ACHN (cell line): ENCODE measurements at places on chromosomes 11 and 22.
A peak's percentile ranks its signal among the peaks of the same experiment; 100 is the strongest.

DNA sequence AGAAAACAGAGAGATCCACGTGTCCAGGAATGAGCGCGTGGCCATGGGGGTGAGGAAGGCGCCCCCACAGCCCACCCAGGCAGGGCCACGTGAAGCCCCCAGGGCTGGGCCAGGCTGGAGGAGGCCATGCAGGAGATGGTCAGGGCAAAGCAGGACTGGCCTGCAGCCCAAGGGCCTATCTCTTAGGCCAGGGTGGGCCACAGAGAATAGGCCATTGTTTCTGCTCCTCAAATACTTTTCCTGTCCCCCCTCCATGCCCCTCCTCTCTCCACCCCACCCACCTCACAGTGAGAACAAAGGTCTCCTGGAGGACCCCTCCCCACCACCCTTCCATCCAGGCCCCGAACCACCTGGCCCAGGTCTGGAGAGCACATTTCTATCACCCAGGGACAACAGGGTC is 8.3 kb upstream of the CDC42EP1 start:
- DNase-seq = no peak

GRCh38 chr11:28504555-28505110 is 396.4 kb downstream of the METTL15 start:
- DNase-seq = no peak

- no peak for DNase-seq
Observed at GRCh38 chr11:120501976-120502755, 9.4 kb upstream of the GRIK4 start.

DNA sequence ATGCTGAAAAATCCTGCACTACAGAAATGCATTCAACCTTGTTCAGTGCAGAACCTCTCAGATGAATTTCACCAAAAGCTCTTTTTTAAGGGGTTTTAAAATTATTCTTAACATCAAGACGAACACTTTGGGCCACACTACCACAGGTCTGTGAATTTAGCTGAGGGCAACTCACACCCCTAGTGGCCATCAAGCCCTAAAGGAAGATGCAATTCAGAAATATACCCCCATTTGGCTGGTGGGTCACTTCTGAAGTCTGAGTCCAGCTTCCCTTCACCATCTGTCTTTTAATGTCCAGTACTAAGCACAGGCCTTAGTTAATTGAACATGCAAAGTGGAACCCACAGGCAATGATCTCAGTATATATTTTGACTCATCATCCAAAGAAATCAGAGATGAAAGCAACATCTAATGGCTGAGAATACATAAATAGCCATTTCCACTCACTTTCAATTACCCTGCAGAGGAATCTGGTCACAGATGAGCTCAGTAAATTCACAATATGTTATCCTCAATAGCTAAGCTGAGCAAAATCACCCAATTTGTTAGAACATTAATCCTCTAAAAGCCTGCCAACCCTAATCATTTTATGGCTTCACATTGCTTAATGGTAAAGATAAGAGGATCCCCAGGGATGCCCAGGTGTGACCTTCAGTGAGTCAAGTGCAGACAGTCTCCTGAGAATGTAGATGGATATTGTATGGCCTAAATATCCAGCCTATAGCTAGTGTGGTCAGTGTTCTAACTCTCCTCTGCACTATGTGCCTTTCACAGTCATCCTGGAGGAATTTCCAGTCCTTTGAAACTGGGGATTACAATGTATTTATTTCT is 50.3 kb downstream of the FAM76B start:
- DNase-seq = no peak

- peak; percentile 14 for DNase-seq
Observed at GRCh38 chr11:94740083-94741021, 27.8 kb upstream of the AMOTL1 start.

- DNase-seq = no peak
Observed at GRCh38 chr11:128837627-128838026, 29.5 kb downstream of the KCNJ1 start.

DNA sequence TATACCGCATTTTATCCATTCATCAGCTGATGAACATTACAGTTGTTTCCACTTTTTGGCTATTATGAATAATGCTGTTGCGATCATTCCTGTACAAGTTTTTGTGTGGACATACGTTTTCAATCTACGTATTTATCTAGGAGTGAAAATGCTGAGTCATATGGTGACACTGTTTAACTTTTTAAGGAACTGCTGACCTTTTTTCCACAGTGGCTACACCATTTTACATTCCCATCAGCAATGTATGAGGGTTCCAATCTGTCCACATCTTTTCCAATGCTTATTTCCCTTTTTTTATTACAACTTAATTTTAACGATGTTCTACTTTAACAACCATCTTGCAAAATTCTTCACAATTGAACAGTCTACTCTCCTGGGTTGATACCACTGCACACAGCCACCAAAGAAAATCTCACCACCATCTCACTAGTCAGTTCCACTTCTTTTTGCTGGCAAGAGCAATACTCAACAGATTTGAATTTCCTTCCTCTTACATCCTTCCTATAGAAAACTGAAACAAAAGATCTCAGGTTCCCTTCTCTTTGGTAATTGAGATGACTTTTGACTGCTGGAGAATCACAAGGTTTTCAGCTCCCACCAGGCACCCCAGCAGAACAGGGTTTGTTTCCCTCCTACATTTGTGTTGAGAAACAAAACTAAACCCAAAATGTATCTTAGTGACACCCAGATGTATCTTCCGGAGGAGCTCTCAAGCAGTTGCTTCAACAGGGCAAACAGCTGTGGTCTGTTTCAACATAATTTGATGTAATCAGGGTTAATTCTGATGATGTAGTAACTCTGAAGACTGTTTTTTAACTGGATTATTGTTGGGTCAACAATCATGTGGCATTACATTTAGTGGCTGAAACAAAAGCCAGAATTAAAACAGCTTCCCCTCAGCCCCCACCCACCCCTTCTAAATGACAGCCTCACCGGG is 7.0 kb upstream of the GAB2 start:
- DNase-seq = no peak

- no peak for DNase-seq
Observed at GRCh38 chr11:29271616-29272015, 745.2 kb downstream of the KCNA4 start.

GRCh38 chr11:115616971-115617370 is 112.8 kb upstream of the CADM1 start:
- DNase-seq = peak; percentile 75

DNA sequence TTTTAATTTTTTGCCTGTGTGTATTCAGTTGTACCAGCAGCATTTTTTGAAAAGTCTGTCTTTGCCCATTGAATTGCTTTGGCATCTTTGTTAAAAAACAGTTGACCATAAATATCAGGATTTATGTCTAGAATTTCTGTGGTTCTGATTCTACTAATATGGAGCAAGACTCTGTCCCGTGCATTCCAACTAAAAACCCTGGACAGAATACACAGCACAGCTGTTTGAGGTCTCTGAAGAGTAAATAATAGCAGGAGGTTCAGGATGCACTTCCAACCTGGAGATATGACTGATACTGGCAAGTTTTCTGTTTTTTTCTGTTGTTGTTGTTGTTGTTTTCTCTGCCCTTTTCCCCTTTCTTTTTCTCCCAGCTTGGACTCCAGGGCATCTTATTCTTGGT is 141.9 kb downstream of the TMEM135 start:
- no peak for DNase-seq

DNA sequence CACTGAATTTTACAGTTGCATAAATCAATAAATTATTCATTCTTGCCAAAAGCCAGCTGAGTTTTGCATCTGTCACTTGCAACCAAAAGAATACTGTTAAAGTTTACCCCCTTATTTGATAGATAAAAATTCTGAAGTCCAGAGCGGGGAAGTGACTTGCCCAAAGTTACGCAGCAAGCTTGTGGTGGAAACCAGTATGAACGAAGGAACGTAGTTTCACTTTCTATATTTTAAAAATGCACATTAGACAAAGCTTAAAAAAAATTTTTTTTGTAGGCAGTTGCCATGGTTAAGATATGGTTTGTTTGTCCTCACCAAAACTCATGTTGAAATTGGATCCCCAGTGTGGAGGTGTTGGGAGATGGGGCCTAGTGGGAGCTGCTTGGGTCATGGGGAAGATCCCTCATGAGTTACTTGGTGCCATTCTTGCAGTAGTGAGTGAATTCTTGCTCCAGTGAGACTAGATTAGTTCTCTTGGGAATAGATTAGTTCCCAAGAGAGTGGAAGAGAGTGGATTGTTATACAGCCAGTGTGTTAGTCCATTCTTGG is 46.3 kb upstream of the SEZ6L start:
- no peak for DNase-seq

GRCh38 chr11:18277565-18278271 is 11.7 kb downstream of the SAA1 start:
- DNase-seq = no peak

DNA sequence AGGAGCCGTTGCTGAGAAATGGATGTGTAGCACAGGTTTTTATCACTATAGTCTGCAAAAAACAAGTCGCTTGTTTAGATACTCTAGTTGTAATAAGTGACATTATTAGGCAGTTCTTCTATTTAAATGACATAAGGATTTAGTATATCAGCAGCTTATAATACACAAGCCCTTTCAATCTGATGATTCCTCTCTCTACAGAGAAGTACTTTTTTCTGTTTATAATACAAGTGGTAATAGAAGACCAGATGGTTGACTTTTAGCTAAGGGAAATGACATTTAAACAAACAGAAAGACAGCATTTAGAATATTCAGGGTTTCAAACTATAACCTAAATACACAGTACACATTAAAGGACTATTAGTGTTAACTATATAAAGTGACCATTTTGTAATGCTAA is 60.4 kb downstream of the IMMP1L start:
- no peak for DNase-seq

- peak; percentile 14 for DNase-seq
Observed at GRCh38 chr11:19326499-19326898, 85.8 kb upstream of the E2F8 start.

DNA sequence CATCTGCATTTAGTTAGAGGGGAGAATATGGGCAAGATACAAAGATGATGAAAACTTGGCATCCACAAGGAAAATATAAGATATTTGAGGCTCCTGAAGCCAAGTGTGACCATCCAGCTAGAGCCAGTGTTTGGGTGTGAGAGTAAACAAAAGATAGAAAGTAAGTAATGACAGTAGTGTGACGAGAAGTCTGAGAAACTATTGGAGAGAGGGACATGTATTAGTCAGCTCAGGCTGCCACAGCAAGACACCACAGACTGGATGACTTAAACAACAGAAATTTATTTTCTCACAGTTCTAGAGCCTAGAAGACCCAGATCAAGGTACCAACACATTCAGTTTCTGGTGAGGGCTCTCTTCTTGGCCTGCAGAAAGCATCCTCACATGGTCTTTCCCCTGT is 6.4 kb upstream of the CCKBR start:
- no peak for DNase-seq

- no peak for DNase-seq
Observed at GRCh38 chr11:70445605-70446004, 47.3 kb downstream of the CTTN start.

GRCh38 chr11:61731952-61732675 is 20.3 kb upstream of the MYRF start:
- no peak for DNase-seq

DNA sequence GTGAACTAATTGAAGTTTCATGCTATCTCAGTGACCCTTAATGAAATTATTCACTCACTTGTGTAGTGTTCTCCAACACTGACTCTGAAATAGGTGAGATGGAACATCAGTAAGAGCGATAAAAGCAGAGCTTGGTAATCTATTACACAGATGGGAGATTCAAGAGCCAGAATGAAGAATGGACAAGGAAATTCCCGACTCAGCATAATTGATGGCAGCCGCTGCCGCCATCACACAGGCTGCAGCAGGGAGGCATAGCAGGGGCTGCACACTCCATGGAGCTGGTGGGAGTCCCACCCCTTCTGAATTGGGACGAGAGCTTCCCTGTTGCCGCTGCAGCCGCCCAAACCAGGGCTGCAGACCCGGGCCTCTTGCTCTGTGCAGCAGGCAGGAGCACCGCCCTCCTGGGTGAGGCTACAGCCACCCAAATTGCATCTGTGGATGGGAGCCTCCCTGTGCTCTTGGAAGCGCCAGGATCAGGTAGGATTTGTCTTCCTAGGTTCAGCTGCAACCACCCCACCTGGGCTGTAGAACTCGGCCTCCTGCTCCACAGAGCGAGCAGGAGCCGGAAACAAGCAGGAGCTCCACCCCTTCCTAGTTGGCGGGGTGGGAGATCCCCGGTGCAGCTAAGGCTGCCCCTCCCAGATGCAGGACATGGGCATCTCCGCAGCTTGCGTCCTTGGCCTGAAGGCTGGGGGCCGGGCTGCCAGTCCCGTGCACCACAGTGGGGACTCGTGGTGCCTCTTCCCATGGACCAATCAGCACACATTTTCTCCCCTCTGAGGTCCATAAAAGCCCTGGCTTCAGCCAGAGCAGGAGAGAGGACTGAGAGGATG is 535.1 kb upstream of the LUZP2 start:
- no peak for DNase-seq

DNA sequence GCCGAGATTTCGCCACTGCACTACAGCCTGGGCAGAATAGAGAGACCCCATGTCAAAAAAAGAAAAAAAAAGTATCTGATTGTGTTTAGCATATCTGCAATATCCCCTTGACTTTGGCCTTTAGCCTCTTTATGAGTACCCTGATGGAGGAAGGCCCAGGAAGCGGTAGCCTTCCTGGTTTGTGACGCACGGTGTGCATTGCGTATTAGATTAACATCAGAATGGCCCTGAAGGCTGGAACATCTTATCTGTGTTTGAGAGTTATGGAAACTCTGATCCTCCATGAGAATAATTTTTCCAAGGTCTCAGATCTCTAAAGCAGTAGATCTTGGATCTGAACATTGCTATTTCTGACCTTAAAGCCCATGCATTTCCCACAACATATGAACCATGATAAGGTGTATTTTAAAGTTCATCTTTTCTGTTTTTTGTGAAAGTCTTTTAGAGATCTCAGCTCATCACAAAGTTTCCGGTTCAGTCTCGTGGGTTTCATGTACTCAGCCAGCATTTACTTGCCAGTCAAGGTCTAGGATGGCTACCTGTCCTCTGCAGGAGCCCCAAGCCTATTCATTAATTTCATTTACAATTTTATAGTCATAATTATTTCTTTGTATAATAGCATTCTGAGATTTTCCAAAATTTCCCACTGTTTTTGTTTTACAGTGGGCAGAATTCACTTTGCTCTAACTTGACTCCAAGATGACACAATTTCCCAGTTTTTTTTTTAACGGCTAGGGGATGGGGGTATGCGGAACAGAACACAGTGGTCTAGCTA is 605 bp upstream of the FDX1 start:
- DNase-seq = no peak
